Activated CD8-positive, alpha-beta memory T cell treated with anti-CD3 and anti-CD28 coated beads for 1 hour (primary cell): ENCODE measurements at places on chromosomes 1 and 21.

- DNase-seq, result no peak
Observed at GRCh38 chr1:65214340-65215027, 66.5 kb downstream of the AK4 start.

DNA sequence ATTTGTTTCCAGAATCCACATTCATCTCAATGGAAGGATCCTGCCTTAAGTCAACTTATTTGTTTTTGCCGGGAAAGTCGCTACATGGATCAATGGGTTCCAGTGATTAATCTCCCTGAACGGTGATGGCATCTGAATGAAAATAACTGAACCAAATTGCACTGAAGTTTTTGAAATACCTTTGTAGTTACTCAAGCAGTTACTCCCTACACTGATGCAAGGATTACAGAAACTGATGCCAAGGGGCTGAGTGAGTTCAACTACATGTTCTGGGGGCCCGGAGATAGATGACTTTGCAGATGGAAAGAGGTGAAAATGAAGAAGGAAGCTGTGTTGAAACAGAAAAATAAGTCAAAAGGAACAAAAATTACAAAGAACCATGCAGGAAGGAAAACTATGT, 2.6 kb downstream of the GADD45A start:
- no peak for DNase-seq

- DNase-seq, result no peak
Observed at GRCh38 chr1:29123887-29124365, at the start of gene TMEM200B. Gene TMEM200B, minus strand, starts transcription at chr1:29123903. Its CDS starts 2,075 bp downstream, at chr1:29121828.

DNA sequence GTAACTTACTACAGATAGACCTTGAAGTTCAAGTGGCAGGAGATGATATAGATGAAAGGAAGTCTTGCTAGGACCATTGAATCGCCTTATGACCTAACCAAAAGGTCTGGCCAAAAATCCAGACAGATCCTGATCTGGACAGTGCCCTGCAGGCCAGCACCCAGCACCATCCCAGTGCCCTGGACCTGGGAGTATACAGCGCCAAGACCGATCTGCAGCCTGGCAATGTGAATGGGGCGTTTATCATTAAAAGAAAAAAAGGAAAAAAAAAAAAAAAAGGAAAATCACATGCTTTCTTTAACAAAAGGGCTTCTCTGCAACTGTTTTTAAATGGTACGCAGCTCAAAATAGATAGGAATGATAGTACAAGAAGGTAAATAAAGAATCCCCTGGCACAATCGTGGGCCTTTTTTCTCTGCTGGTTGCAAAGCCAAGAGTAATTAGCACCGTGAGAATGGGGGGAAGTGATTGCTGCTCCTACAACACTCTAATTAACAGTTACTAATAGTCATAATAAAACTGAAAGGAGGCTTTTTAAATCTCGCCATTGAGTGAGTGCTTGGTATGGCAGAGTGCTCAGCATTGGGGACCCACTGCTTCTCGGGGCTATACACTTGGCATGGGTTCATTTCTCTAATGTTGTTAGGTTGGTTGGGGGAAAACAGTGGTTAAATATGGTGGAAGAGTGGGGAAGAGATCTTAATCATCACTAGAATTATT, 146.7 kb downstream of the KAZN start:
- DNase-seq, result no peak

DNA sequence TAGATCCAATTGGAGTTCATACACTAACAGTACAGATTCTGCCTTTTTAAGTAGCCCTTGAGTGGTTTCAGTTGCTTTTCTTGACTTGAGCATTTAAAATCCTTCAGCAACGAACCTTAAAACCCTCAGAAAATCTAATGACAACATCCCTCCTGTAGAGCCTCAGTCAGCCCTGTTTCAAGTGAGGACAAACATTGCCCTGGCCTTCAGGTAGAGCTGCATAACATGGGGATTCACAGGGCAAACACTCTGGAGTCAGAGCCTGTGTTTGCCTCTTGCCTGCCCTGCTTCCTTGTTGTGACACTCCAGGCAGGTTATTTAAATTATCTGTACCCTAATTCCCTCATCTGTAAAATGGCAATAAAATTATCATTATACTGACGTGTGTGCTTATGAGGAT, 96.1 kb upstream of the KCNA3 start:
- no peak for DNase-seq

DNA sequence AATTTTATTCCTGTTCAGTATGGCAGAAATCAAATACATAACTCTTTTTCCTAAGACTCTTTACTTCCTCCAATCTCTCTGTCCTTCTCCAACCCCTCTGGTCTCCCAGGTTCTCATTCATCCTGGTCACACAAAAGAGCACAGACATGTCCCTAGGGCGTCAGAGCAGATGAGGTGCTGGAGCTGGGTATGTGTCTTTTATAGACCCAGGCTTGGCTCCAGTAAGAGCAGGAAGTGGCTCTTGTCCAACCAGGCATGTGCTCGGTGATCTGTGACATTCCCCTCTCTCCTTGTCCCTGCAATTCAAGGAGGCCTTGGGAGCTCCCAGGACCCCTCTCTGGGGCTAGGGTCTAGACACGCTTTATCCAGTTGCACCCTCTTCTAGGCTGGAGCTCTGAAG, 18.0 kb upstream of the LCE2D start:
- no peak for DNase-seq

DNA sequence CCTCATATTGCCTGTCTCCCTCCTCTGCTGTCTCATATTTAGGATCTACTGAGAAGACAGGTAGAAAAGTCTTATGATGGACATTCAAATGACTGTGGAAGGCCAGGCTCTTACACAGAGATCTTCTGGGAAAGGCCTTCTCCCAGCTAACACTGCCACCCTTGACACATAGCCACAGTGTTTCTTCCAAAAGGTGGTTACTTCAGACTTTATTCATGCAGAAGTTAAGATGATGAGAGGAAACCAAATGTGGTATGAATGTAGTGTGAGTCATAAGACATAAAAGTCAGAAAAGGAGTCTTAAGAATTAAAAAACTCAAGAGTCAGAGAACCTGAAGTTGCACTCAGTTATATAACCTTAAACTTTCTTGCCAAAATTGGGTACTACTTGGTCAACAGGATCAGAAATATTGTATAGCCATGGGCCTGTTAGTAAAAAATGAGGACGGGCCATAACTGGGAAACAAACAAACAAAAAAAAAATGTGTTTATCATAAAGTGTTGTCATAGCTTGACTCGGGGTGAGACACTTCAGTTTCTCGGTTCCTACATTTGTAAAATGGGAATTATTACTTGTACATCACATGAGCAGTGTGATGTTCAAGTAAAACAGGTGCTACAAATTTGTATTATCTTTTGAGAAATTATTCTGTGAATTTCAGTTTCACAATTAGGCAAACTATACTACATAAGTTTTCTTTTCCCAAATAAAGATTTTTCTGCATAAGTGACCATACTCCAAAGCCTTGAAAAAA, 1.2 kb upstream of the DENND1B start:
- no peak for DNase-seq

DNA sequence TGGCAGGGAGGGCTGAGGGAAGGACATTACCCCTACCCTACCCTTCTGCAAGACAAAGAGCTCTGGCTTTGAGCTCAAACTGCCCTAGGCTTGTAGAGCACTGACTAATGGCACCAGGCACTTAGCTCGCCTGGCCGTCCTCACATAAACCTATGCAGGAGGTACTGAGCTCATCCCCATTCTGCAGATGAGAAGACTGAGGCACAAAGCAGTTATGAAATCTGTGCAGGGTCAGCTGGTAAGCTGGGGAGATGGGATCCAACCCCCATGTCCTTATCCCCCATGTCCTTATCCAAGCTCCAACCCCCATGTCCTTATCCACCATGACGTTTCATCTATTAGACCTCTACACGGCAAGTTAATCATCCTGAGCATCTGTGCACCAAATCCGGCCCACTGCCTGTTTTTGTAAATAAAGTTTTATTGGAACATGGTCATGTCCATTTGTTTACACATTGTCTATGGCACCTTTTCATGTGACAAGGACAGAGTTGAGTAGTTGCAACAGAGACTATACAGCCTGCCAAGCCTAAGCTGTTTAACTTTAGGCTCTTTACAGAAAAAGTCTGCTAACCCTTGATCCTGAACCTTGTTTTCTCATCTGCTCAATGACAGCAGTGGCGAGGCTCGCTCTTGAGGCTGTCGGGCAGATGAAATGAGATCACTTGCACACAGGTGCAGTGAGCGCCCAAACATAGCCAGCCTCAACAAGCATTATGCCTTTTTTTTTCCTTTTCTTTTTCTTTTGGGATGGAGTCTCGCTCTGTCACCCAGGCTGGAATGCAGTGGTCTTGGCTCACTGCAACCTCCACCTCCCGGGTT, 86.8 kb downstream of the FBXO2 start:
- no peak for DNase-seq

DNA sequence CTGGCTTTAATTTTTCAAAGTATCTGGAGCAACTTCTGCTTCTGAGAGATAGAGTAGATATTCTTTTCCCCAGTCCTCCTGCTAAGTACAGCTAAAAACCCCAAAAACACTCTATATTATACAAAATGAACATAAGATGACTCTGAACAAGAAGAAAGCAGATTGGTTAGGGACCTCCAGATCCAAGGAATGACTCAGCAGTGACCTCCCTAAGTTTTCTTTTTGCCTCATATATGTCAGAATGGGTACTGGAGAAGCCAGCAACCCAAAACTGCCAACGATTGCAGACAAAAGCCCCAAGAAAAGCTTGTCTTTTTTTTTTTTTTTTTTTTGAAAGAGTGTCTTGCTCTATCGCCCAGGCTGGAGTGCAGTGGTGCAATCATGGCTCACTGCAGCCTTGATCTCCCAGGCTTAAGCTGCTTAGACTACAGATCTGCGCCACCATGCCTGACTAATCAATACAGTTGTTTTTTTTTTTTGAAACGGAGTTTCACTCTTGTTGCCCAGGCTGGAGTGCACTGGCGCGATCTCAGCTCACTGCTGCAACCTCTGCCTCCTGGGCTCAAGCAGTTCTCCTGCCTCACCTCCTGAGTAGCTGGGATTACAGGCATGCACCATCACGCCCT, 22.7 kb downstream of the NDUFS5 start:
- no peak for DNase-seq

- no peak for DNase-seq
Observed at GRCh38 chr1:222821239-222821638, 6.4 kb downstream of the DISP1 start.

- no peak for DNase-seq
Observed at GRCh38 chr21:42396799-42397745, 1.2 kb upstream of the TMPRSS3 start.

DNA sequence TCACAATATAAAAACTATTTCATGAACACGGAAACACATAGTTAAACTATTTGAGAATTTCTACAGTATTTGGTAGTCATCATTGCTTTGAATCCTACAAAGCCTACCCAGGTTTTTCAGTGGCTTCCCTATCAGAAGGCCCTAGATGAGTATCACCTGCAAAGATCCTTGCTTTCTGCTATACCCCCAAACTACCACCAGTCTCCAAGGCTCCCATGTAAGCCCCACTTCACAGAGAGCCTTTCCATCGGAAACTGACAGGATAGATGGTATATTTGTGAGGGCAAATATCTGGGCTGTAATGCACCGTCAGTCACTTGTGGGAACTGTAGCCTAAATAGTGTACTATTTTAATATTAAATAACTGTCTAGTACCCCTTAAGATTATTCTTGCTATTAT, 674.3 kb downstream of the BRINP3 start:
- DNase-seq, result no peak

DNA sequence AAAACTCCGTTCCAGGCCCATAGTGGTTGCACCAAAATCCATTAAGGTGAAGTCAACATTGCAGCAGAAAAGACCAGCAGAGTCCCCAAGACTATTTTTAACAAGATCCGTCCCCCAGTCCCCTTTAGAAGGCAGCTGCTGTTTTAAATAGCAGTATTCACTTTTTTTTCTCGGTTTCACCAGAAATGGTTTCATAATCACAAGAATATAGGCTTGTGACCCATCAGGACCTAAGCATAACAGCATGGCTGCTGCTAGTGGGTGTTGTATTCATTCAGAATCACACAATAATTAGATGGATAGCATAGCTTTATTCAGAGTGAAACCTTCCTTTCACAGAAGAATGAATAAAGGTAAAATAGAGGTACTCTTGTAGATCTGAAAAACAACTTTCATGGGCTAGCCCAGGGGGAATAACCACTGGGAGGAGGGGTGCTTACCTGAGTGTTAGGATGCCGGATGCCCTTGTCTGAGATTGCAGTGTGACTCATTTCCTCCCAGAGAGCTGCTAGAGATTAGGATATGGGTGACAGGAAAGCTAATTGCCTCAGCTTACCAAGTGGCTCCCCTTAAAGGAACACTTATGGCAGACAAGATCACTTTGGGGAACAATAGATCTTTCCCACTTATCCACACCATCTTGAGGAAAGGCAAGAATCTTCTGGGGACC, 35.0 kb downstream of the ACKR1 start:
- DNase-seq, result no peak

DNA sequence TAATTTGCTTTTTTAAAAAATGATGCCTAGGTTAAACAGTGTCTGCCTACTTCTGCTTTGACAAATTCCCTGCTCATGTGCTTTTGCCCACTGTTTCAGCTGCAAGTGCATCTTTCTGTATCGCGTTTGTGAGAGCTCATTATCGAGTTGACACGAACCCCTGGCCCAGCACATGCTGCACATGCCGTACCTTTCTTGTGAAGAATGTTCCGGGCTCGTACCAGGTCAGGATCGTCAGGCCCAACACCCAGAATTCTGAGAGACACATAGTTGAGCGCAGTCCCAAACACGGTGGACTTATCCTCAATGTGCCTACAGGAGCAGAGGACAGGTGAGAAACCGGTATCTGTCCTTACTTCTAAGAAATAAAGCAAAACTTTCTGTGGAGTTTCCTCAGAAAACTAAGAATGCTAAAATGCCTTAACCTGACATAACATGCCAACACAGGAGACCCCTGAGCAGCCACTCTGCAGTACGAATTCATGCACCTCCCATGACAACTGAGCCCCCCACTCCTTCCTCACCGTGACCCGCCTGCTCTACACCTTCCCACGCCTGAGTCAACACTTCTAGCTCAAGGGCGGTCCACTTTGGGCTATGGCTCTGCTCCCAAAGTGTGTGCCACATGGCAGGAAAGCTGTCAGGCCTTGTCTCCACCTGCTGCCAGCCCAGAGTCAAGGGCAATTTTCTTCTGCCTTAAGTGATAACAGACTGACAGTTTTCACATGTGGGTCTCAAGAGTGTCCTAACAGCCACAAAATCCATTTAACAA, 6.7 kb downstream of the LSS start:
- DNase-seq, result no peak

- DNase-seq, result no peak
Observed at GRCh38 chr1:169091480-169091941, 15.0 kb upstream of the ATP1B1 start.

DNA sequence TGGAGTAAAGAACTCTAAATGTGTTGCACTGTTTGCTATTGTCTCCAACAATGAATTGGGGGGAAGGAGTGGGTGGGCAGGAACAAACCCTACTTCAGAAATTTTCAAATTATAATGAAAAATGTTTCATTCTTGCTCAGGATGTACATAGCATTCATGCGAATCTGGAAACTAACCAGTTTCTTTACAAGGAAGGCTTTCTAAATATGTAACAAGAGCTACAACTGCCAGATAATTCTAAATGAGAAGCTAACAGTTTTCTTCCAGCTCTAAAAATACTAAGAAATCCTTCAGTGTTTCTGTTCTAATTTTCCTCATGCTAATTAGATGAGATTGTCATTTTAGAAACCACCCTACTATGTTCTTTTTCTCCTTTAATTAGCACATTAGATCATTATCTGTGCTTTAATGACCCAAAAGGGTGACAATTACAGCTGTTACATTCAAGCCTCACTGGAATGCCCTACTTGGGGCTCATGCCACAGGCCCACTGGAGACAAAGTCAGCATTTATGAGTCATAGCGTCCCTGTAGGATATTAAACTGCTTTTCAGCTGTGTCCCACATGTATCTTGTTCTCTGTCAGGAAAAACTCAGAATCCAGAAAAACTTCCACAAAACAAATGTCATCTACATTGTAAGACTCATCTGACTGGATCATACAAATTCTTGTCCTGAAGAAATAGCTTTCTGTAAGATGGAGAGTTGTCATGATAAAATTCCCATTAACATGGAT, 804.6 kb upstream of the CXADR start:
- DNase-seq, result no peak
